ENCODE measurements at places on chromosomes 5 and 9. TPM values are rescaled to one million over a fixed set of nuclear protein-coding genes. Genes with fewer than 3 reads are reported as not detected.

The SH3TC2 gene
- 1.4 TPM for total RNA-seq

GRCh38 chr9:111890334-111890733 lies 6.3 kb upstream of the UGCG start:
- DNase-seq = no peak

DNA sequence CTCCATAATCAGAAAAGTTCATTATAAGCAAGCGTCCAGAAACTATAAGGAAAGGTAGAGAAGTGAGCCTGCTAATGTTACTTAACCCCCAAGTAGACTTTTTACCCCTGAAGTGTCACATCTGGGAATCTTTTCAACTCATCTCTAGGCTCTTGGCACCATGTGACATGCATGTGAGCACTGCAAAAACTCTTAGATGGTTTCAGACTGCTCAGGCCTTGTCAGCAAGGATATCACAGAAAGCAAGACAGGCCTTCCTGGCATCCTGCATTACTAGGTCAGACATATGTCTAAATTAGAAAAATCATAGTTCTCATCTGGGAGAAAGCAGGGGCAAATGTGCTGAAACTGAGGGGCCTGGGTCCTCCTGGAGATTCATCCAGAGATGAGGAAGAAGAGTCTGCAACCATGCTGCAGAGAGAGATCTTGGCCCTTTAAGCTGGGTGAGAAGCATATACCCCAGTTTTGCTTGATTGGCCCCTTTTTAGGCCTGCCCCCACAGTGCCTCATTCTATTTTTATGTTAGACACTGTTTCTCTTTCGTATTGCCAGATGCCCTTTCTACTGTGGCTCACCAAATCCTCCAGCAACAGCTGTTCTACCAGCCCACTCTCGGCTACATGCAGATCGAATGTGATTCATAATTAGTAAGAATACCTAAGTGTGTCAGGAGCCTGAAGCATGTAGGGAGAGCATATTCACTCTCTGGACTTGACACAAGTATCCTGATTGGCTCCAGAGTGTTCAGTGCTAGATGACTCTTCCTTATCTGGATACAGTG lies 19.0 kb downstream of the TMEM8B start:
- no peak for DNase-seq

DNA sequence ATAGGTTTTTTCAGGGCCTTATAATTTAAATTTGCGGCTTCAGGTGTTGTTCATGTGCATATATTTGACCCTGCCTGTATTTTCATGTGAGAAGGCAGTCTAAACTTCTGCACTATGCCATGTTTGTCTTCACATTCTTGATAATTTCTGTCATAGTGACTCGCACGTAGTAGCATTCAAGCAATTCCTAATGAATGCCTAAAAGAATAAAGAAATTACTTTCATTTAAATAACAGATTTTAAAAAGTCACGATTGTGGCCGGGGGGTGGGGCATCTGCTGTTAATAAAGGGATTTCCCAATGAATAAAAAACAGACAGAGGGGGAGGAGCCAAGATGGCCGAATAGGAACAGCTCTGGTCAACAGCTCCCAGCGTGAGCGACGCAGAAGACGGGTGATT lies 318.0 kb downstream of the ADAMTS6 start:
- no peak for DNase-seq

GRCh38 chr5:148739524-148739923 lies 85.2 kb upstream of the HTR4 start:
- DNase-seq = no peak

DNA sequence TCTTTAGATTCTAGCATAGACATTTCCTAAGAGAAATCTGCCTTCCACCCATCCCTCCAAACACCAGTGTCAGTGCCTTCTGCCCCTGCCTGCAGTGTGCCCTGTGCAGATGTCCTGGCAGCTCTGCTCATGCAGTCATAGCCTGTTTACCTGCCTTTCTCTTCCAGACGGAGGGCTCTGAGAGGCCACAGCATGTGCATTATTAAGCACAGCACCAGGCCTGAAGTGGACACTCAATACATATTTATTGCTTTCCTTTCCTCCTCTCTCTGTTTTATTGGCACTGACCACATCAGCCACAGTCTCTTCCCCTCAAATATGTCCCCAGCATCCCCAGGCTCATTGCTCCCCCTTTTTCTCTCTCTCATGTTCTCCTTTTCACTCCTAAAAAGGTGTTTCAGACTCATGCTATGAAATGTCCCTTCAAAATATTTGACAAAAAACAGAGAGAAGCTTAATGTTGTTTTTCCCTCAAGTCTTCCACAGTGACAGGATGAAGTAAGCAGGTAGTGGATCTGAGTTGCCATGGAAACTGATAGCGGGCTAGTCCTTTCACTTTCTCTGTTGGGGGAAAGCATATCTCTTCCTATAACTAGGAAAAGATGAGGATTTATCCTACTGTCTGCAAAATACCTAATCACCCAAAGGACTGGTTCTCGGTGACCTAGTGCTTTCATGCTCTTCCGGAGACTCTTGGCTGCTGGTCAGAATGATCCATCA lies 100.9 kb downstream of the ATP10B start:
- DNase-seq = no peak
